Heart left ventricle (tissue), 16 donors: ENCODE measurements at places on chromosomes 6 and 20. TPM values are rescaled to one million over a fixed set of nuclear protein-coding genes. Genes with fewer than 3 reads are reported as not detected.

- H3K27me3 ChIP-seq = no peaks in the 10 kb centered on the region
- DNase-seq = no peak
- H3K27ac ChIP-seq = no peak overlapping the region
- H3K36me3 ChIP-seq = no peaks in the 10 kb centered on the region
- H3K4me3 ChIP-seq = no peak overlapping the region
- no peaks in the 10 kb centered on the region for H3K4me1 ChIP-seq
These were observed 10.9 kb downstream of the ECHDC1 start for GRCh38 chr6:127332383-127332961.

DNA sequence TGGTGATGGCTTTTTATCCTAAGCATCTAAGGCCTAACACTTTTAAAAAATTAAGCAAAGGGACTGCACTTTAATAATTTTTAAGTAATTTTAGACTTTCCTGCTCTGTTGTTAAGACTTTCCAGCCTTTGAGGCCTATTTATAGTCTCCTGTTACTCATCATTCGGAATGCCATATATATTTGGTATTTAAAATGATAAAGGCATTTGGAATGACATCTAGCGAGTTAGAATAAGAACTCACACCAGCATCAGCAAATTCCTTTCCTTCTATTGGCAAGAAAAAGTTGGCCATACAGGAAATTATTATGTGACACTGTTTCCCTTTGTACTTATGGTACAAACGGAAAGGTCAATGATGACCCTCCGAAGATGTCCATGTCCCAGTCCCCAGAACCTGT is 88.1 kb upstream of the STMND1 start:
- H3K4me3 ChIP-seq = no peak overlapping the region
- no peak for DNase-seq
- no peaks in the 10 kb centered on the region for H3K27me3 ChIP-seq

Gene CITED2
- 233 TPM for total RNA-seq

DNA sequence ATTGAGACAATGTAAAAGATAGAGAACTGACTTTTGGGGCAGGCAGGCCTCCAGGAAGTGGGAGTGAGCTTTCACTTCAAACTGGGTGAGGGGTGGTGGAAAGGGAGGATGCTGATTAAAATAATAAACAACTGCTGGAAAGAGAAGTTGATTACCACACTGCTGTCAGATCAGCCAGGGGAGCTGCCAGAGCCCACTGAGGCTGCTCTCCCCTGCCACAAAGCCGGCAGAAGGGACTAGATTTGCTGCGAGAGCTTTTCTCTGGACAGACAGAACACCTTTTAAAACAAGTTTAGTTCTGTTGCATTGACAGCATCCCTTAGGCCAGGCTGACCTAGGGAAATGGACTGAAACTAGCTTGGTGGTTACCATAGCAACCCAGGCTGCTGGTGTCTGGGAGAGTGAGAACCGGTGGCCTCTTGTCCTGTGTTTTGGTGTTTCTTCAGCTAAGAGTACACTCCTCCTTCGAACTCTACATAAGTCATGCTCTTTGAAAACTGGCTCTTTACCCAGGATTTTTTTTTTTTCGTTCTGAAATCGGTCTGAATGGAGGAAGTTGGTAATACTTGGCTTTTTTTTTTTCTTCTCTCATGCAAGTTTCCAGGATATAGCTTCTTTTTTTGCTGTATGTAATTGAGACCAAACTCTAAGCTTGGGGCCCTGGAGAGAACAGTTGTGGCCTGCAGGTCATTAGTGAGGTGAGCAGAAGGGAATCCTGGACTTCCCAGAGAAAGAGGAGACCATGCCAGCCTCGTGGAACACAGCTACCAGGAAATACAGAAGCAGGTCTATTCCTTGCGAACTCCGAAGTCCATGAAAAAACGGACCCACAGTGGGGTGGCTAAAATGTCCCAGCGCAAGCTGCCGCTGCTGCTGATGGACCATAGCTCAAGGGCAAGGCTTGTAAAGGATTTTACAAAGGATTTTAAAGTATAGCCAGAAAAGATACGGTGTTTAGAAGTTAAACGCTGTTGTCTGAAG is 374.4 kb downstream of the UTRN start:
- no peaks in the 10 kb centered on the region for H3K36me3 ChIP-seq
- no peaks in the 10 kb centered on the region for H3K4me1 ChIP-seq
- no peak overlapping the region for H3K27ac ChIP-seq
- H3K27me3 ChIP-seq = no peaks in the 10 kb centered on the region

Gene FOXC1
- total RNA-seq = 1.8 TPM

- peaks cover 42% of the 10 kb centered on the region for H3K27me3 ChIP-seq
- no peaks in the 10 kb centered on the region for H3K4me1 ChIP-seq
- H3K36me3 ChIP-seq = no peaks in the 10 kb centered on the region
- DNase-seq = no peak
These were observed 16.7 kb upstream of the FOXF2 start for GRCh38 chr6:1372690-1373089.

- DNase-seq = no peak
- no peaks in the 10 kb centered on the region for H3K27me3 ChIP-seq
- H3K27ac ChIP-seq = peak overlapping the region; percentile 74
- peaks cover 27% of the 10 kb centered on the region for H3K4me1 ChIP-seq
- H3K36me3 ChIP-seq = no peaks in the 10 kb centered on the region
- no peak overlapping the region for H3K4me3 ChIP-seq
These were observed 215.8 kb upstream of the RREB1 start for GRCh38 chr6:6891949-6892461.

GRCh38 chr6:36851149-36851614 is 11.9 kb upstream of the CPNE5 start:
- H3K4me3 ChIP-seq = no peak overlapping the region
- H3K27me3 ChIP-seq = no peaks in the 10 kb centered on the region
- peak; percentile 36 for DNase-seq

DNA sequence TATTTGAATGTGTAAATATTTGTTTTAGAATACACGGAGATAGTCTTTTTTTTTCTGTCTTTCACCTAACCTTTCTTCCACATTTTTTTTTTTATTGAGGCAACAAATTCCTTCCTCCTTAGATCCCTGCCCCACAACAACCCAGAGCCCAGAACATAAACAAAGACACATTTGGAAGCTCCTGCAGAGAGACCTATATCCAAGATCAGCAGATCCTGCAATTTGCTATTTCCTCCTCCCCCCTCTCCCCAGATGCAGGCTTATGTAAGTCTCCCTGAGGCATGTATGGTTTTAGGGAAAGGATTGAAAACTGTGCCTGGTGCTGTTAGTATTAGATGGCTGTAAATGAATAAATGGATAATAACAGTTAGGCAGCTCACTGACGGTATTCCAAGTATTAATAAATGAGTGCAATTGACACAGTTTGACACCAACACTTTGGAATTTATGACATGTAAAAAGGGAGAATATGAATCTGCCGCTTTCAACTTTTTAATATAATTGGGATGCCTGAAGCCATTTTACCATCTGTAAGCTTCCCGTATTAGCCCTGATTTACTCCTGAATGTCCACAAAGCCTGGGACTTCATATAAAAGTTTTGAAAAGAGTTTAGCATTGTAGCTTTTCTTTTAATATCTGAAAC is 608.3 kb upstream of the CITED2 start:
- no peaks in the 10 kb centered on the region for H3K27me3 ChIP-seq
- DNase-seq = no peak
- H3K27ac ChIP-seq = peak overlapping the region; percentile 1
- H3K4me3 ChIP-seq = no peak overlapping the region
- peaks cover 33% of the 10 kb centered on the region for H3K4me1 ChIP-seq
- no peaks in the 10 kb centered on the region for H3K36me3 ChIP-seq

GRCh38 chr6:108561742-108562502 is 1.2 kb downstream of the FOXO3 start:
- H3K4me1 ChIP-seq = peaks cover 33% of the 10 kb centered on the region
- no peaks in the 10 kb centered on the region for H3K27me3 ChIP-seq
- no peaks in the 10 kb centered on the region for H3K36me3 ChIP-seq
- DNase-seq = peak; percentile 37
- peak overlapping the region; percentile 99 for H3K27ac ChIP-seq

DNA sequence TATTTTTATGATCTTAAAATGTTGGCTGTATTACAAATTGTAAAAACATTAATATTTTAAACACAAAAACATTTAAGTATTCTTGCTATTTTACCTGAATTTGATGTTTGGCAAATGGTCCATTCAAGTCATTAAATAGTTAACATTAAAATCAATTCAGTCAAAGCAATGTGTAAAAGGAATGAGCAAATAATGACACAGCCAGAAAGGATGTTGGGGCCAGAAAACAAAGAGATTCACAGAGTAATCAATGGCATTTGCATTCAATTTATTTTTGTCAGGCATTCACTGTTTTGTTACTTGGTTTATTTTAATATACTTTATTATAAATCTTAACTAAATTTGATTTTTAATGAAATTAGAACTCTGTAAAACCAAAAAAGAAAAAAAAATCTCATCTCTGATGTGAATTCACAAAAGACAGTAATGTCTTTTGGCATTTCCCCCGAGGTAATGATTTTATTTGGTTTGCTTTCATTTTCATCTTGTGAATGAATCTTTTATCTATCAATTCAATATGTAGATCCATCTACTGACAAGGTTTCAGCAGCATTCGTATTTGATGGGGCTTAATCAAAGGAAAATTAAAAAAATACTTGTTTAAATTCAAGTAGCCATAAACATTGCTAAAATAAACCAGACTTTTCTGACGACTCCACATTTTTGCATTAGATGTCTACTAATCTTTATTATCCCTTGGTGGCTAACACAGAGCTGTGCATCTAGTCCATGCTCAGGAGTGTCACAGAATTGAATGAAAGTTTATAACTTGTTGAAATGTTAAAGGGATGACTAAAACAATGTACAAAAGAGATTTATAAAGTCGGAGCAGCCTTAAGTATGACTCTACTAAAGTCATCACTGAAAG is 866.7 kb upstream of the GJE1 start:
- H3K4me3 ChIP-seq = no peak overlapping the region
- DNase-seq = no peak
- no peaks in the 10 kb centered on the region for H3K36me3 ChIP-seq
- H3K4me1 ChIP-seq = no peaks in the 10 kb centered on the region
- no peaks in the 10 kb centered on the region for H3K27me3 ChIP-seq

GRCh38 chr6:30684386-30685156 is 1.9 kb downstream of the PPP1R18 start:
- H3K36me3 ChIP-seq = no peaks in the 10 kb centered on the region
- H3K4me3 ChIP-seq = peak overlapping the region; percentile 83
- peak; percentile 84 for DNase-seq
- H3K27me3 ChIP-seq = no peaks in the 10 kb centered on the region
- peaks cover 40% of the 10 kb centered on the region for H3K4me1 ChIP-seq

DNA sequence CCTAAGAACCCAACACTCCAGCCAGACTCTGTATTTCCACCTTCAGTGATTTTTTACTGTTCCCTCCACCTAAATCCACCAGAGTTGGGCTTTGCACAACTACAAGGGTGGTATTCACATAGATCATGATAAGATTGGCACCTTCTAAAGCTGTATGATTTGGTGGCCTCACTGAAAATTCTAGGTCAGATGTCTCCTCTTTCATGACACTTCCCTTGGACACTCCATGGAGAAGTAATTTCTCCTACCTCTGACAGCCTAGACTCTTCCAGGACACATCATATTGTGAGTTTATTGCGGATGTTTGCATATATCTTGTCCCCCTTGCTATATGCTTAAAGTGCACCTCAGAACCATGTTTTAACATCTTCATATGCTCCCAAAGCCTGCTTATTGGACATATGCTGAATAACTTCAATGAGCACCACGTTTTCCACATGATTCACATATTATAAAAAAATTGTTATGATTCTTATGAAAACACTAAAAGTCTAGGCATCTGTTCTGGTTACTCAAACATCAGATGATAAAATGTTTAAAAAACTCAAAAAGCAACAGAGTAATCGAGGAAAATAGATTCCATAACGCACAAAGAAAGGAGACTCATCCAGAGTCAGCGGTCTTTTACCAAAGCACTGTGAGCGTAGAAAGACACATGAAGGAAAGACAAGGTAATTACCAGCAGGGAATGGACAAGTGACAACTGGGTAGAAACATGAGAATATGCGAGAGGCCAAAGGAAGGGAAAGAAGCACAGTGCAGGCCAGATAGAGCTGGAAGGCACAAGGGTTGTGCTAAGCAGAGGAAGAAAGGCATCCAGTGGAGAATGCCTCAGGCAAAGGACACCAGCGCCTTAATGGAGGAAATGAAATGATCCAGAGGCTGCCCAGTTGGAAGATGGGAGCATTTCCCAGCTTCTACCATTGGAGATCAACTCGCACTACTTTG is 46.5 kb downstream of the KIF16B start:
- no peak for DNase-seq
- no peak overlapping the region for H3K4me3 ChIP-seq
- no peaks in the 10 kb centered on the region for H3K36me3 ChIP-seq
- H3K27me3 ChIP-seq = no peaks in the 10 kb centered on the region
- no peak overlapping the region for H3K27ac ChIP-seq
- H3K4me1 ChIP-seq = no peaks in the 10 kb centered on the region

Gene WFDC10B
- not detected for total RNA-seq

Gene KIAA1586
- total RNA-seq = 6.3 TPM

Gene NSFL1C
- total RNA-seq = 63.6 TPM

DNA sequence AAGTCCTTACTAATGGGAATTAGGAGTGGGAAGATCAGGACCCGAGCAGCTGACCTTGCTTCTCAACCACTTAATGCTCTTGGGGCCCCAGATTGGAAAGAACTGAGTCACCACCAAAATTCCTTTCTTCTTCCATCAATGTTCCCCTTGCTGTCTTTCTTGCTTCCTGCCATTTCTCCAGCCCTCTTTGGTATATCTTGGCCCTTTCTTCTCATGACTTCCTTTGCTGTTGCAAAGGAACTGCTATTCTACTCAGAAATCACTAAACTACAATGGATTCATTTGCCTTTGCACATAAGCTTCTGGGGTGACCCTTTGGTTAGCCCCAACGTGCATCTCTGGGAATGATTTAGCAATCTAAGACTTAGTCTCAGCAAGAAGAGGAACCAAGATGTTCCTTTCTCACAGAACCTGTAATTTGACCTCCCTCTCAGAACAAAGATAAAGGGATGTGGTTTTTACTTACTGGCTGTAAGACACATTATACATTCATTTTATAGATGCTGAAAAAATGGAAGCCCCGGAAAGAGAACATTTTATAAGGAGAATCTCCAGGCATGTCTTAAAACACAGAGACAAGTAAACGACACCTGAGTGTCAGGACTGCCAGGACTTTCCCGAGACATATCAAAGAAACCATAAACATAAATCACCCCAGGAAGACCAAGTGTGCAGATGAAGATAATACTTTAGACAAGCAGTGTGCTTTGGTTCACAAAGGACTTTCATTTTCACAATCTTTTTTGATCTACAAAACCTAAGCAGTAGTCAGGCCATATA is 99.0 kb upstream of the TNFAIP3 start:
- H3K4me1 ChIP-seq = peaks cover 22% of the 10 kb centered on the region
- H3K36me3 ChIP-seq = no peaks in the 10 kb centered on the region
- no peak overlapping the region for H3K4me3 ChIP-seq
- H3K27me3 ChIP-seq = no peaks in the 10 kb centered on the region

Gene GPR63
- total RNA-seq = 1.2 TPM
